ENCODE measurements at places on chromosomes 2 and 18.

GRCh38 chr2:17232776-17233556 is 285.3 kb downstream of the RAD51AP2 start:
- no peak for DNase-seq

GRCh38 chr2:226887940-226888339 is 52.1 kb downstream of the RHBDD1 start:
- DNase-seq = no peak

DNA sequence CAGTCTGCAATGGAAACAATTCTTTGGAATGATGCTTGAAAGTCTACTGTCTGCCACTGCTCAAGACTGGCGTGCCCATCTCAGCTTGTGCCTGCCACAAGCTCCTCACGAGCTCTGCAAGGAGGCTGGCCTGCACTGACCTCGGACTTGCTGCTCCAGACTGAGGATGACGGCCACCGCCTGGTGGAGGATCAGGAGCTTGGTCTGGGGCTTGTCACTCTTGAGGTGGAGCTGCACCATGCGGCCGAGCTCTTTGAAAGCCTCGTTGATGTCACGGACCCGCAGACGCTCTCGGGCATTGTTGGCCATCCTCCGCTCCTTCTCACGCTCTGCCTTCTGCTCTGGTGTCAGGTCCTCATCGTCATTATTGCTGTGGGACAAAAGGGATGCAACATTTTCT is 269.4 kb upstream of the CCDC68 start:
- DNase-seq = no peak

DNA sequence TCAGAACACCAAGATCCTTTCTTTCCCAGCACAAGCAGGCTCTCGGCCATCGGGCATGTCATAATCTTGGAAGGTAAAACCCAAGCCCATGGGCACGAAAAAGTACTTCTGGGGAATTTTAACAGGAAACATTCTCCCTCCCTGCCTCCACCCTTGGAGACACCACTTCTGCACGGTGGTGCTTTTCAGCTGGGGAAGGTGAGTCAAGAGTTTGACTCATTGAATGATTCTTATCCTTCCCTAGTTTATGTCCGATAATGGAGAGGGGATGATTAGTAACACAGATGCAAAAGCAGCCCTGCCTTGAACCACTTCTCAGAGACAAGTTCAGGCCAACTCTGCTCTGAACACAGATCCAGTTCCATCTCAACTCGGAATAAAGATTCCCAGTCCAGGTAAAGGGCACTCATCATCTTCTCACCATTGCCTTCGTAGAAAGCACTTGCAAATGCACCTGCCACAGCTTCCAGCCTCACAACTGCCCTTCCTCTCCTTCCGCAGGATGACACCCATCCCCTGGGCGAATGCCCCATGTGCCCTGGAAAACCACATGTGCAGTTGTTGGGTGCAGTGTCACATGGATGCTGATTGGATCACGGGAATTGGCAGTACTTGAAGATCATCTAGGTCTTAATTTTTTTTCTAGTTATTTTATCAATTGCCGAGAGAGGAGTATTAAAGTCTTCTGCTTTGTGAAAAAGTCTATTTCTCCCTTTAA is 136.2 kb downstream of the PXDN start:
- no peak for DNase-seq

DNA sequence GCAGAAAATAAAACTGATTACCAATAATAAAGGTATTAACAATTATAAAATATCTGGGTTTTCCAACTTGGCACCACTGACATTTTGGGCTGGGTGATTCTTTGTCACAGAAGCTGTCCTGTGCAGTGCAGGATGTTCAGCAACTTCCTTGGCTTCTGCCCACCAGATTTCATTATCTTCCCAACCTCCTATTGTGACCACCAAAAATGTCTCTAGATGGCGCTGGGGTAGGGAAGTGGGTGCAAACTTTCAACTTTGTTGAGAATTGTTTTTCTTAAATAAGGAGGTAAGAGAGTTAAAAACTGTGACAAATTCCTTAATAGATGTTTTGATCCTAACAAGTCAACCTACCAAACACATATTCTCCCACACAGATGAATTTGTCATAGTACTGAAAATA is 90.1 kb downstream of the GAREM1 start:
- DNase-seq = no peak
